ENCODE measurements at places on chromosomes 3 and 15.

- DNase-seq: no peak
Measured at GRCh38 chr15:59896663-59897074, 107.4 kb upstream of the FOXB1 start.

DNA sequence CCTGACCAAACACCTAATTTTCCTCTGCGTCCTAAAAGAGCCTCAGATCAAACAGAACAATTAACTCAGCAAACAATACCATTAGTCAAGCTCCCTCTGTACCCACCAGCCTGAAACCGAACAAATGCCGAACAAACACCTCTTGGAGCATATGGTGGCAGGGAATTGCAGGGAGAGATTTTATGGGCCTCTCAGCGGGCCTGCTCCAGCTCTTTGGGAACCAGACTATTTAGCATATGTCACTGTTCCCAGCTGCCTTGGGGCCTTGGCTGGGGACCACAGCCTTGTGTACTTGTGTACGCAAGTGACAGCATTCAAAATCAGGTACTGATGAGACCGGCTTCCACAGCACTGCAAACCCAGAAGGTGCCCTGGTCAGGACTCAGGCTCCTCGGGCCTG, 388.8 kb upstream of the PPP2R3A start:
- no peak for DNase-seq

GRCh38 chr15:100725121-100726069, 123.0 kb downstream of the ASB7 start:
- DNase-seq: no peak

DNA sequence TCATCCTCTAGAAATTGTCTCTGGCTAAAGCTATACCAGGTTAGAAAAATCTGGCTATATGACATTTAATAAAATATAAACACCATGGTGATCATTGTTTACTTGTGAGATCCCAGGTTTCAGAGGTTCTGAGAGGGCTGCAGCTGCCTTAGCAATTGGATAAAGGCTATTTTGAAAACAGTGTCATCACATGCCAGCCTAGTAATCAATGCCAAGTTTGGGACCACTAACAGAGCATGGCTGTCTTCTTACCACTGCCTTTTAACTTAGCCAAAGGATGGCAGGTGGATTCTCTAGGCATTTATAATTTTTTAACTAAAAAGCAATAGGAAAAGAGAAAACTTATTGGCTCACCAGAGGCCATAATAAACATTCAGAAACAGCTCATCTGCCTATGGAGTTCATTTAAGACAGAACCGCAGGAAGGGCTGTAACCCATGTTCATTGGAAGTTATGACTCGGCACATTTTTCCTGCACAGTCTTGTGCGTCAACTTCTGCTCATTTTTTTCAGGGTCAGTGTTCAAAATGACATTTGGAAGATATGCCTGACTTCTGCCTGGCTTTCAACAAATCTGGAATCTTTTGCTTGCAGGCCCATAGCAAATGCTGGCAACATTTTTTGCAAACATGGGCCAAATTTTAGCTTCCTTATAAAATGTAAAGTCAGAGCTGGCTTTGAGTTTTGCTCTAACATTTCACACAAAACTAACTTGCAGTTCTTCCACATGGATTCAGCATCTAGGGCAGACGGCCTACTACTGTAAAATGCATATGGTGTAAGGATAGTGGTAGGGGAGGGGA, 476.0 kb upstream of the TBL1XR1 start:
- peak; percentile 78 for DNase-seq

DNA sequence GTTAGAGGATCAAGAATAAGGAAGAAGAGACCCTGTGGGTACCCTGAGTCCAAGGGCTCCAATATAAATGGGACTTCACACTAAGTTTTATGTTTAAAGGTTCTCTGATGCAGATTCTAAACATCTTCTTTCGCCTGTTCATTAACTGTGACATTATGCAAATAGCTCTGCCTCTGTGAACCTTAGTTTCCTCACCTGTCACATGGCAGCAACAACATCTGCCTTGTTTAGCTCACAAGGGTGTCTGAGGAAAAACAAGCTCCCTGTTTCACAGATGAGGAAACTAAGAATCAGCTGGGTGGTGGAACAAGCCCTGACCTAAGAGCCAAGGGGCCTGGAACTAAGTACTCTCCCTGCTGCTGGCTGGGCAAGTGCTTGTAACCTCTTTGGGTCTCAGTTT, 40.8 kb downstream of the GOLGA6L1 start:
- DNase-seq: no peak

DNA sequence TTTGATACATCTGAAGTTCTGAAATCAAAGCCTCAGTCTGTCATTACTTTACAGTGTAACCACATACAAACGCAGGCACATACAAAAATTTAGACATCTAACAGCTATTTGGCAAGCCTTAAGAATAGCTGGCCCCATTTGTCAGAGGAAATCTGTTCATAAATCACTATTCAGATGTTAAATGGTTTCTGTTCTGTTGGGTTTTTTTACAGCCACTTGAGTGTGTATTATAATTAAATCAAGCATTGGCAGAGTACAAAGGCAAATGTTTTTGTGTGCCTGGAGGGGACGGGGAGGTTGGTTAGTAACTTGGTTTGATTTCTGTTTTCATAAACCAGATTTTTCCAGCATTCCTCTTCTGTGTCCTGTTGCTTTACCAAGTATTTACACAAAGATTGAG, 24.1 kb downstream of the PIGB start:
- no peak for DNase-seq
